Calu3 (cell line): ENCODE measurements at places on chromosomes 13 and 19. TPM values are rescaled to one million over a fixed set of nuclear protein-coding genes. Genes with fewer than 3 reads are reported as not detected.

TNFSF13B gene
- 0.97 and 1.8 TPM in 2 replicates for total RNA-seq

HCST gene
- not detected in 2 replicates for total RNA-seq

DNA sequence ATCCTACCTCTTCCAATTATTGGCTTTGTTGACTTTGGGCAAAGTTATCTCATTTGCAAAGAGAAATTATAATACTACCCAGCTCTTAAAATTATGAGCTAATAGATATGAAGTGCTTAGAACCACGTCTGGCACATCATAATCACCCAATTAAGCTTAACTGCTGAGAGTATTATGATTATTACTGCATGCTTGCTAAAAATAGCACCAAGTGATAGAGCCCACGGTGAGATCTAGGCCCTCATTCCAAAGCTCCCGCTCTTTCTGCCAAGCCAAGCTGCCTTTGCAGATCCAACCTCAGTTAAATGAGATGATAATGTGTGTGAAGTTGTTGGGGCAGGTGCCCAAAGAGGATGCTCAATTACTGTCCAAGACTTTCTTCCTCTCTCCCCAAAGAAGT is 6.5 kb upstream of the EDDM13 start:
- DNase-seq = no peak

GRCh38 chr13:42041011-42041683 is 7.3 kb upstream of the DGKH start:
- peak; percentile 51 for DNase-seq

- DNase-seq = no peak
Observed at GRCh38 chr19:41783612-41784011, 12.8 kb upstream of the CEACAM3 start.

DNA sequence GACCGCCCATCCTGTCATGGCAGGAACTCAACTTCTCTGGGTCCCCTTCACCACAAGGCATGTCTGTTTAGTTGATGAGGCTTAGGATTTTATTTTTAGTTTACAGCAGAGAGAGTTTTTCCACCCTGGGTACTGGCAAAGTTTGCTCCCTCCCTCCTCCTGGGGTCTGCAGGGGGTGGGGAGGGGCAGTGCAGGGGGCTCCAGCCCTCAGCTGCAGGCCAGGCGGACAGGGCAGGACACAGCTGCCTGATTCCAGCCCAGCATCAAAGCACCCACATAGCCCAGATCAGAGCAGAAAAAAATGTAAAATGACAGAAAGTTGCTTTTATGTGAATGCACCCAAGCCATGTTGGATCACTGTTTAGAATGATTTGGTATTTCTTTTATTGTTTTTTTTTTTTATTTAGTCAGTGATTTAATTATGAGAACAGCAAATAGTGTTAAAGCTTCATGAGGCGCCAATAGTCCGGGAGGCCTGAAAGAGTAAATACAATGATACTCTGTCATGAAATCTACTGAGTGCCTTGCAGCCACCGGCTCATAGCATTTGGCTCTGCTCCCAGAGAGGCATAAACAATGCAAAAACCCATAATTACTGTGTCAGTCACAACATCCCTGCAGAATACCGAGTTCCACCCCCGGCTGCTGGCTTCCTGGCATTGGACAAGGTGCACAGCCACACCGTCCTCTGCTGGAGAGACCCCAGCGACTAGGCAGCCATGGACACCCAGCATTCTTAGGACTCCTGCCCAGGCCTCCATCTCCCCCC is 923.5 kb downstream of the UQCRFS1 start:
- DNase-seq = no peak

DNA sequence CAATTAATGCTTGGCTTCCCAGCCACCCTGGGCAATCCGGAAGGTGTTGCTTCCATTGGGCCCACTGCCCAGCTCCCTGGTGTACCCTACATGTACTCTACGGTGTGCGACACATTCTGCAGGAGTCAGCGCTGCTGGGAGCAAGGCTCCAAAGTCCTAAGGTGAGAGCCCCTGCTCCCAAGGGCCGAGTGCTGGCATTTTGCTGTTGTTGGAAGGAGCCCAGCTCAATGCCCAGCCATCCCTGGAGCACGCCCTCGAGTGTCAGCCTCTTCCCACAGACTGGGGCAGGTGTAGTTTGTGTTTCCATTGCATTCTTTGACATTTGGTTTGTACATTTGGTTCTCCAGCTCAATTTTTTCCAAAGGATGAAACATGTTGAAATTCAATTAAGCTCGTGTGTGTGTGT is 64.6 kb downstream of the GGACT start:
- no peak for DNase-seq

DNA sequence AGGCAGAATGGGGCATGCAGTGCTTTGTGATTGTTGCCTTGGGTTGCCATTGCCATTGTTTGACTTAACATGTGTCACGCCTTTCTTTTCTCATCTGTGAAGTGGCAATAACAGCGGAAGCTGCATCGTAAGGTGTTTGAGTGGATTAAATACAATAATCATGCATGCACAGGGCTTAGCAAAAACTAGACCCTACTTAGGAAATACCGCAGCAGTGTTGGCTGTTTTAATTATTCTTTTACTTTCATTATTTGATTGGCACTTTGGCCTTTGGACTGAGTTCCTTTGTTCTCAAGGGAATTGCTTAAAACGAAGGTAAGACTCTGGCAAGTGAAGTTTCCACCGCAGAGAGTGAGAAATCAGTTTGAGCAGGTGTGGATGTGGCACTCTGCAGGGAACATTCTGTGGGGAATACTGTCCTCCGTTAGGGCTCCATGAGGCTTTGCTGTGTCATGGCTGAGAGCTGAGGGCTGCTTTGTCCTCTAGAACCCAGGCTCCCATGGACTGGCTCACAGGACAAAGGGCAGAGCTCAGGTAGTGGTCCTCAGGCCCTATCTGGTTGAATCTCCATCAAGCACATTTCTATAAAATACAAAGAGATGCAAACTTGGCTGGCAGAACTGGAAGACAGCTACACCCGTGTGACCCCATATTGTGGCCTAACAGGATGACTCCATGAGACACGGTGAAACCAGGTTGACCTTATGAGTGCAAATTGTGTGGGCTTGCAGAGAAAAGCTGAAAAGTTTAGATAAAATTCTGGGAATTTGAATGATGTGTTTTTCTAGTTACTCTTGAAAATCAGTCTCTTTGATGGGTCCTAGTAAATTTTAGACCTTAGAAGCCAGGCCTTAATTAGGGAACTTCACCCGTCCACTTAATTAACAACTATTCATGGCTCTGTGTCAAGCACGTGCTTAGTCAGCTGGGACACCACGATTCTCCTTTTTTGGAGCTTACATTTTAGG is 407.2 kb downstream of the KCNRG start:
- no peak for DNase-seq

GRCh38 chr19:33456076-33456844 is 65.3 kb downstream of the PEPD start:
- no peak for DNase-seq

DNA sequence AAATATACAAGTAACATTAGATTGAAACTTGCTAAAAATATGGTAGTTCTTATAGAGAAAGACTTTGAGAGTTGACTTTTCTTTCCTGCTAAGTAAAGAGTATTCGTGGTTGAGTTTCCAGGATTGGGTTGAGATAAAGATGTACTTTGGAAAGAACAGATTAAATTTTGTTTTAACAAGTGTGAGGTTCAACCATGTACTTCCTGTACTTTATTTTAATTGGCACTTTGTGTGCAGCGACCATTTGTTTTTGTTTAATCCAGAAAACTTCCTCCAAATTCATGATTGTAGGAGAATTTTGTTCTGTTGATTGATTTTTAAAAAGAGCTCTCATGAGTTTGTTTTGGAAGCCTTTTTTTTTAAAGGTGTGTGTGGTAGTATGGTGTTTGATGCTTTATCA is 46.9 kb downstream of the PAN3 start:
- DNase-seq = no peak

GRCh38 chr19:6263735-6264444 is 15.9 kb downstream of the MLLT1 start:
- no peak for DNase-seq

DNA sequence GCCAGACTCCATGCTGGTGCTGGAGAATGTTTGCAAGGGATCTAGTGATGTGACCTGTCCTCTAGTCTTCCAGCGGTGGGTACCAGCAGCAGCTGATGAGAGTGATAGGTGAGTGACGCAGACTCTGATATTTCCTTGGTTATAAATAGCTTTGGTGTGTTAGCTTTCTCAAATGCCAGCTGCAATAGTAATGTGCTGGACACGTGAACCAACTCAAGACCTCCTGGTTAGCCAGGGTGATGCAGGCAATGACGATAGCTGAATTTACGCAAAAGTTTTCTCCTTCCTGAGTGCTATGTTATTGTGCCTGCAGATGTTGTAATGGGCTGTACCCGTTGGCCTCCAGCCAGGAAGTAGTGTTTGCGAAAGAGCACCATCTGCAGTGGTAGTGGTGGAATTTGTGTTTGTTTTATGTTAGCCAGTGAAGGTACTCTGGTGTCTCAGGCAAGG is 129.5 kb downstream of the CYSLTR2 start:
- DNase-seq = peak; percentile 70

DNA sequence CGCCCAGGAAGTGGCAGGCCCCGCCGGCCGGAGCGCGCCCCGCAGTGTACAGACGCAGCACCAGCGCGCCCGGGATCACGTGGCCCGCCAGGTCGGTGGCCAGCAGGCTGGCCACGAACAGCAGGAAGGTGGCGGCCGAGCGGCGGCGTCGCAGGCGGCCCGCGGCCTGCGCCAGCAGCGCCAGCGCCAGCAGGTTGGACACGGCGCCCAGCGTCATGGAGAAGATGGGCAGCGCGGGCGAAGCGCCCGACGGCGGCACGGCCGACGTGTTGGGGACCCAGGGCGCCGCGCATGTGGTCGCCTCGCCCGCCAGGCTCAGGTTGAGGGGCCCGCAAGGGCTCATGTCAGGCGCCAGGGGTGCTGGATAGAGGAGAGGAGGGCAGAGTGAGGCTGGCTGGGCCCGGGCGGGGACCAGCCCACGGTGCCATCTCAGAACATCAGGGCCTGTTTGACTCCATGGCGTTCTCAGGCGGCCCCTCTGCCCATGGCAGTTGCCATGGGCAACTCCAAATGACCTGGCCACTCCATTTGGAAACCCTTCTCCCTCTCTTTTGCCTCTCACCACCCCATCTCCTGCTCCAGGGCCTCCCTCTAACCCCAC is 1.1 kb downstream of the PTGER1 start:
- no peak for DNase-seq
